Left forelimb (tissue), 1 donor: ENCODE measurements at places on chromosomes 7 and 10.

- no peak for DNase-seq
Observed at GRCh38 chr10:61633665-61634064, 29.1 kb upstream of the CABCOCO1 start.

- no peak for DNase-seq
Observed at GRCh38 chr7:36475381-36475780, 85.7 kb downstream of the ANLN start.

- no peak for DNase-seq
Observed at GRCh38 chr10:105702211-105702610, 1061.1 kb downstream of the SORCS3 start.

GRCh38 chr10:67200913-67201564, 275.2 kb downstream of the LRRTM3 start:
- no peak for DNase-seq

- no peak for DNase-seq
Observed at GRCh38 chr10:133225707-133226191, 4.3 kb upstream of the UTF1 start.

DNA sequence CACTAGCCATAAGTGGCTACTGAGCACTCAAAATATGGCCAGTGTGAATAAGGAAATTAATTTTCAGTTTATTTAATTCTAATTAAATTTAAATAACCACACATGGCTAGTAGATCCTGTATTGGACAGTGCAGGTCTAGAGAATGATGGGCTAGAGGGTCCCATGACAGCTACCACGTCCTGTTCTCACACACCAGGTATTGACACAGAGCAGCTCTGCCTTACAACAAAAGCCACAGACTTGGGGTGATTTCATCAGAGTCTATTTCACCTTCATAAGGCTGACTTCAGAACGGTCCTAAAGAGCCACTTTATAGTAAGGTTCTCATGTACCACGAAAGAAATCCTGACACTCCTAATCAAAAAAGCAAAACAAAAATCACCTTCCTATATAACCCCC, 111.3 kb downstream of the UBE2H start:
- DNase-seq: no peak

- no peak for DNase-seq
Observed at GRCh38 chr7:92061154-92061553, 73.1 kb downstream of the CYP51A1 start.

- peak; percentile 48 for DNase-seq
Observed at GRCh38 chr10:128310971-128311658, 184.9 kb upstream of the MKI67 start.

GRCh38 chr10:132851451-132851850, 65.5 kb upstream of the NKX6-2 start:
- DNase-seq: peak; percentile 37

GRCh38 chr10:89440226-89441009, 26.1 kb downstream of the IFIT5 start:
- no peak for DNase-seq

DNA sequence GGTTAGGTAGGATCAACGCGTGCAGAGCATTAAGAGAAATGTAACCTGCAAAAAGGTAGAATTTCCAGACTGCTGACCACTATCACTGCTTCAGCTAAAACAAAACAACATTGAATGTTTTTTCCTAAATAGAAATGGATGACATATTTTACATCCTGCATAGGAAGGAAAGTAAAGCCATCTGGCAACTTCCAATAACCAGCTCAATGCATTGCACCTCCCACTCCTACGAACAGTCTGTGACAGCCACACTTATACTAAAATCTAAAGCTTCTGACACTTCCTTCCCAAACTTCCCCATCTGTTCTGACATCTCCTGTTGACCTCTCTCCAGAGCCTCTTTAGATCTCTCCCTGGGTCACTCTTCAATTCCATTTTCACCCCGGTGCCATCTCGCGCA, 47.1 kb downstream of the NRCAM start:
- DNase-seq: no peak

DNA sequence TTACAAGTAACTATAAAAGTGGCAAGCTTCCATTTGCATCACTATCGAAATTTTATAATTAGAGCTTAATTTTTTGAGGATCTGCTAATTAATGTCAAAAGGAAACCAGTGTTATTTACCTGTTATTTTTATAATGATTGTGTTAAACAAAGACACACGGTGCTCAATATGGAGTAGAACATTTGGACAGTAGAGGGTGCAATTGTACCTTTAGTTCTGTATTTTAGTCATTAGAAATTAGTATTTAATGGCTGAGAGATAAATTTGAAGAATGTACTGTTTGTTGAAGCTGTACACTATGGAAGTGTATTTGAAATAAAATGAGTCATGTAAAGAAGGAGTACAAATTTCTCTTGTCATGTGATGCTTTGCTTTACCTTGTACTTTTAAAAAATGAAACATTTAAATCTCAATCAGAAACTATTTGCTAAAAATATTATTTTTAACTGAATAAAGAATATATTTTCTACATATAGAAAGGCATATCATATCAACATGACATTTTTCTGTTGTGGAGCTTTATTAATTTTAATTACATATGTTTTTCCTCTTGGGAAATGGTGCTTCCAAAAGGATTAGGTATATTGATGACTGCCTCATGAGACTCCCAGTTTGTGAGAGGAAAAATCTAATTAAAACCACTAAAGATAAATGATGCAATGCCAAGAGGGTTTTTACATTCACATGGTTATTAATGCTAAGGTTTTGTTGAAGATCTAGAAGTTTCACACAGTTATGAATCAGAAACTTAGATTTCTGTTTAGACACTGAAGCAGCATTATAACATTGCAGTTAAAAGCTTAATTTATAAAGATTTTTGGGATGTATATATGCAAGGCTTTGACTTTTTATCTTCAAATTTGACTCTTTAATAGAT, 10.4 kb upstream of the PRKG1 start:
- DNase-seq: no peak
